ENCODE measurements at places on chromosomes 7 and 10. TPM values are rescaled to one million over a fixed set of nuclear protein-coding genes. Genes with fewer than 3 reads are reported as not detected.

STOX1 gene
- 17.3 TPM for total RNA-seq

CAV1 gene
- total RNA-seq, result 117 TPM

OPN4 gene
- total RNA-seq, result not detected

A1CF gene
- under 0.01 TPM for total RNA-seq

PDZD7 gene
- total RNA-seq, result 2.3 TPM

ING3 gene
- 14.6 TPM for total RNA-seq

VENTX gene
- 4.6 TPM for total RNA-seq

DNA sequence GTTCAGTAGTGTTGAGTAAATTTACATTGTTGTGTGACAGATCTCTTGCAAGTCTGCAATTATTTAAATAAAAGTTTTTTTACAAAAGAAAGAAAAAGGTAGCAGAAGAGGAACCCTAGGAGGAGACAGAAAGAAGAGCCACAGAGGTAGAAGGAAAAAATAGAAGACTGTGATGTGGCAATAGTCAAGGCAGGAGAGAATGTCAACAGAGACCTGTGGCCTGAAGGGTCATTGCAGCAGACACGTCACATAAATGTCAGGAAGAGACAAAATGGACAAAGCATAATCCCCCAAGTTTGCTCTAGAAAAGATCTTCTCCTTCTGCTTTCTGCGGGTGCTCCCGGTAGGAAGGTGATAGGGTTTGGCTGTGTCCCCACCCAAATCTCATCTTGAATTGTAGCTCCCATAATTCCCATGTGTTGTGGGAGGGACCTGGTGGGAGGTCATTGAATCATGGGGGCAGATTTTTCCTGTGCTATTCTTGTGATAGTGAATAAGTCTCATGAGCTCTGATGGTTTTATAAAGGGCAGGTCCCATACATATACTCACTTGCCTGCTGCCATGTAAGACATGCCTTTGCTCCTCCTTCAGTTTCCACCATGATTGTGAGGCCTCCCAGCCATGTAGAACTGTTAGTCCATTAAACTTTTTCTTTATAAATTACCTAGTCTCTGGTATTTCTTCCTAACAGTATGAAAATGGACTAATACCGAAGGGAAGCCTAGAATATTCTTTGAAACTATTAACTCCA is 41.1 kb upstream of the KDM7A start:
- H3K27ac ChIP-seq, result no peak overlapping the region
- no peaks in the 10 kb centered on the region for H3K36me3 ChIP-seq
- H3K4me3 ChIP-seq, result no peak overlapping the region
- H3K27me3 ChIP-seq, result no peaks in the 10 kb centered on the region
- DNase-seq, result no peak

DNA sequence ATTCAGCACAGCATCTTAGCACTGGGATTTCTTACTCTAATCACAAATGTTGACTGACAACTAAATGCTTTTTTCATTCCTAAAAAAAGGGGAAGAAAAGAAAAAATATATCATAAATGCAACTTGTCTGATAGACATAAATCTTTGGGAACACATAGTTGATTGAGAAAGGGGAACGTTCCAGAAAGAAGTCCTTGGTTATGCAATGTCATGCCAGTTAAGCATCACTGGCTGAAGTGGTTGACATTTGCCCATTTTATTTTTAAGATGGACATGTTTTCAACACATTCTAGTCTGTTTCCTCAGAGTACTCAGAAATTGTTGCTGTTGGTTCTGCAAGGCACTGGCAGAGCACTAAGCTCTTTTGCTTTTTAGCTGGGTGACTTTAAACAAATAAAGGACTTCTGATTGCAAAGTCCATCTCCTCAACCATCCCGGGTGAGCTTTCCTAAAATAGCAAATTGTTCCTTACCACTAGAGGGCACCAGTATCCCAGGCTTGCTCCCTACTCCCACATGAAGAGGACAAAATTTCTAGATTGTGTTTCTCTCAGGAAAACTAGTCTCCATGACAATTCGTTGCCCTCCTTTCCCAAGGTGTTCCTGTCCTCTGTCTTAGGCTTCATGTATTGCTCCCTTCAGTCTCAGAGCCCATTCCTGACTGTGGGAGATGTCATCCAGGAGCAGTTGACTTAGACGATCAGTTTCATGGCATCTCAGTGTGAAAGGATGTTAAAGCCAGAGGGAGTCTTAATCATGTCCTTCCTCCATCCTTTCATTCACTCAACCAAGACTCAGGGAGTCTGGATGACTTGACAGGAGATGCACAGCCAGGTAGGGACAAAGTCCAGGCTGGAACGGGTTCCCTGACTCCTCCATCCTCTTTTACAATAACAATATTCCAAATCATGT is 23.9 kb downstream of the OPALIN start:
- H3K27ac ChIP-seq, result no peak overlapping the region
- no peak for DNase-seq
